Glutamatergic neuron (in vitro differentiated cells): ENCODE measurements at places on chromosomes 13 and 19. TPM values are rescaled to one million over a fixed set of nuclear protein-coding genes. Genes with fewer than 3 reads are reported as not detected.

LRRC8E gene
- not detected for total RNA-seq

CRX gene
- total RNA-seq, result not detected

GRCh38 chr13:47908197-47908902 lies 92.7 kb downstream of the SUCLA2 start:
- DNase-seq, result no peak
- no peak overlapping the region for H3K27ac ChIP-seq
- no peaks in the 10 kb centered on the region for H3K4me1 ChIP-seq
- H3K27me3 ChIP-seq, result no peaks in the 10 kb centered on the region
- H3K4me3 ChIP-seq, result no peak overlapping the region

- no peak overlapping the region for H3K4me3 ChIP-seq
- peaks cover 11% of the 10 kb centered on the region for H3K27me3 ChIP-seq
- no peak for DNase-seq
- no peaks in the 10 kb centered on the region for H3K4me1 ChIP-seq
- H3K36me3 ChIP-seq, result peaks cover 5% of the 10 kb centered on the region
Measured at GRCh38 chr19:35525873-35526272, 2.2 kb downstream of the SBSN start.

SSC5D gene
- 7.6 TPM for total RNA-seq

ZNF175 gene
- total RNA-seq, result 12.4 TPM

- H3K36me3 ChIP-seq, result no peaks in the 10 kb centered on the region
- no peak overlapping the region for H3K4me3 ChIP-seq
- no peak overlapping the region for H3K27ac ChIP-seq
- no peaks in the 10 kb centered on the region for H3K4me1 ChIP-seq
- no peak for DNase-seq
Measured at GRCh38 chr13:70353096-70353495, 244.8 kb upstream of the KLHL1 start.
